ENCODE measurements at places on chromosomes 2 and 18. TPM values are rescaled to one million over a fixed set of nuclear protein-coding genes. Genes with fewer than 3 reads are reported as not detected.

Gene PLEK
- 0.77 TPM for total RNA-seq

Gene HTRA2
- 39.0 TPM for total RNA-seq

Gene SLC11A1
- total RNA-seq = not detected

Gene SIX3
- not detected for total RNA-seq

Gene ATP6V1C2
- total RNA-seq = not detected

Gene PMAIP1
- 141 TPM for total RNA-seq

Gene LRRC30
- total RNA-seq = not detected

- no peak for DNase-seq
Measured at GRCh38 chr2:126930970-126931590, 32.4 kb downstream of the TEX51 start.

DNA sequence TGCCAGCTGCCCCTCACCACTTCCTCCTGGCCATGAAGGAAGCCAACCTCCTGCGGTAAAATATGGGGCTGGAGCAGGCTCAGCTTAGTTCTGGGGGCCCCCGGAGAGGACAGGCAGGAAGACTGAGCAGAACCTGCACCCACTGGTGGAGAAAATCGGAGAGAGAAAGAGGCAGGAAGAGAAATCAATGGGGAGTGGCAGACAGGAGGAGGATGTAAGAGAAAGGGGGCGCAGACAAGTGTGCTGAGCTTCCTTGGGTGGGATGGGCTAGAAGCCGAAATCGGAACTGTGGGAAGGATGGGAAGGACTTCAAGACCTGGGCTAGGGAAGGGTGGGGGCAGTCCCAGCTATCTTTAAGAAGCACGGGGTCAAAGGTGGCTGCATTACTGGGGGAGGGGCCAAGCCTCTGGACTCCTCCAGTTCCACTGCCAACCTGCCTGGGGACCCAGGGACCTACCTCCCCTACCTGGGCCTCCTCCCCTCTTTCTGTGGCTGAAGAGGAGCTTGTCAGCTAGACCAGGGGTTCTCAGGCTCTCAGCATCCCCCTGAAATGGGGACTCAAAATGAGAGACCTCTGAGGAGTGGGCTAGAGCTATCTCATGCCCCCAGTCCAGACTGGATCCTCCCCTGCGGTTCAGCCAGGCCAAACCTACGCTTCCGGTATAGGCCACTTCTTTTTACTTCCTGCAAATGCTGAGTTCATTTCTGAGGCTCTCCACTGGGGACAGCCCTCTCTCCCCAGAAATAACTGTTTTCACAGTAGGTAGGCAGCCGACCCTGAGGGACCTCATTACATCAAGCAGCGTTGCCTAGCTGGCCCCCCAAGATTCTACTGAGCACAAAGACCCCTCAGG lies 33.6 kb upstream of the B3GNT7 start:
- peak; percentile 21 for DNase-seq

GRCh38 chr2:64635976-64636911 lies 17.5 kb downstream of the SERTAD2 start:
- DNase-seq = no peak

- no peak for DNase-seq
Measured at GRCh38 chr18:69387186-69387585, 13.5 kb upstream of the DOK6 start.

GRCh38 chr2:168593713-168594112 lies 137.6 kb downstream of the CERS6 start:
- no peak for DNase-seq

DNA sequence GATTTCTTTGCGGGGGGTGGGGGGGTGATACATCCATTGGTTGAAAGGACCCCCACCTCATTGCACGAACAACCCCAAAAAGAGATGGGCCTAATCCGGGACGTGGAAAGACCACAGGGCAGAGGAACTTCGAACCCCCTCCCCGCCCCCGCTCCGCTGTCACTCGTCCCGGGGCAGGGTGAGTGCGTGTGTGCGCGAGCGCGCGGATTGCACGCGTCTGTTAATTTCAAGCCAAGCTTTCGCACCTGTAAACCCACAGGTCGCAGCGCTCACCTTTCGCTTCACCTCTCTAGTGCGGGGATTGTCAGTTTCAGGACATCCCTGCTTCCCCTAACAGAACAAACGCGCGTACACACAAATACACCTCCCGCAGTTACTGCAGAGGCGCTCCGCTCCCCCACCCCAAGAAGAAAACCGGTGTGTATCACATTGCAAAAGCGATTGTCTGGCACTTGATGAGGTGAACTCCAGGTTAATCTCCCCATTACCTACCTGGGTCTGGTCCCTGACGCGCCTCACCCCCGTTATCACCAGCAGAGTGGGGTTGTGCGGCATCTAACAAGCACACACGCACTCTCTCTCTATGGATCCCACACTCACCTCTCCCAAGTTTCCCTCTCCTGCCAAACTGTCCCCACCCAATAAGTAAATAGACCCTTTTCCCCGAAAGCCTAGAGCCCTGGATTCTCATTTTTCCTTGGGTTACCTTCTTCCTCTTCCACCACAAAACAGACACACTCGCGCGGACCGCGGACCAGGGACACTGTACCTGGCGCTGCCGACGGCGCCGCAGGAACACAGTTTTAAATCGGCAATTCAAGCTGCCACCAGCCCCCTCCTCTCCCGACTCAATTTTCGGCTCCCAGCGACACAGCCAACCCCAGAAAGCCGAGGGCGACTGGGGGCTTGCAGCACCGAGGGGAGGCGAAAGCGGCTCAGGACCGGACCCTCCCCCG lies 1.0 kb downstream of the CYP26B1 start:
- DNase-seq = no peak

- peak; percentile 83 for DNase-seq
Measured at GRCh38 chr2:168346725-168347477, 99.5 kb upstream of the STK39 start.

DNA sequence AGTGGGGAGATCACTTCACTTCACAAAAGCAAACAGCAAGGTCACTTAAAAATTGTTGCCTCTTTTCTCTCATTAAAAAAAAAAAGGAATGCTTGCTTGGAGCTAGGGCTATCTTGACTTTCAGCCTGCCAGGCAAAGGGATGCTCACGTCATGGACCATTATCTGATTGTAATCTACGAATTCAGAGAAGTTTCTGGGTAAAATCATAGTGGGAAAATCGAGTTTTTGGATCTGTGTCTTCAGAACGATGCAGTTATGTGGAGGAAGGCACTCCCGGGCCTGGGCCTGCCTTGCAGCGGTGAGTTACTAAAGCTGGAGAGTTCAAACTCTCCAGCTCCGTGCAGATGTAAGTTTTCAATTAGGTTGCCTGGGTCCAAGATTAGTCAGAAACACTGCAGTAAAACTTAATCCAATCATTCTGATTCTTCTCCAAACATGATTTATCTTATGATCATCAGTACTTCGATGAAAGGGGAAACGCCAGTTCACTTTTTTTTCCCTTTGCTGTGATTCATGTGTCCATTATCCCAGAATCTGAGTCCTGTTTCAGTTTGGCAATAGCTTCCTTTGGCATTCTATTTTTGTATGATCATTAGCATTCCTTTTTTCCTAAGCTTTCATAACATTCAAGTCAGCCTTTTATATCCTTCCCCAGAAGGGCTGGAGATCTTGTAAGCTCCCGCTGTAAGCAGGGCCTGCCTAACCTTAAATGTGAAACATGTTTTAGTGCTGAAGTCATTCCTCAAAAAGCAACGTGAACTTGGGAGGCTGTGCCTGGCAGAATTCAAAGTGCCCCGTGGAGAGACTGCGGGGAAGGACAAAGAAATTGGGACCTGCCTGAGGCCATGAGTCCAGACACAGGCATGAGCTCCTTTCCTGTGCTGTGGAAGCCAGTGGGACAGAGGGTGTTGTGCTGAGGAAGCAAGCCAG lies 119.3 kb upstream of the TWIST2 start:
- no peak for DNase-seq

GRCh38 chr2:67836866-67837265 lies 225.9 kb downstream of the C1D start:
- DNase-seq = no peak

DNA sequence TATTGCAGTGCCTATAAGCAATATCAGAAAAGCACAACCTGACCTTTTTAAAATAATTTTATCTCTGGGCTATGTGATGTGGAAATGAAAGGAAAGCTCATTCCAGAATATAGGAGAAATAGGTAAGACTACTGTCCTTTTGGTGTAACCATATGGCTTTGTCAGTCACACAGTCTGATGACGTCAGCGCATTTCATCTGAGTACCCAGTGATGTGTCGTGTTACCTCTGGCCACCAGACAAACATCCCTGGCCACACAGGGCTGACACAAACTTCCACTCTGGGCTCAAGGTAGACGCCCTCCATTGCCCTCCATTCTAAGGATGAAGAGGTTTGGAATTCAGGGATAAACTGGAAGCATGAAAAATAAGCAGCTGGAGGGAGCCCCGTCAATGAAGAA lies 506.7 kb downstream of the CMPK2 start:
- no peak for DNase-seq

GRCh38 chr18:44826418-44827259 lies 146.0 kb downstream of the SETBP1 start:
- DNase-seq = no peak

GRCh38 chr2:18276583-18277075 lies 283.8 kb downstream of the RDH14 start:
- no peak for DNase-seq

- DNase-seq = no peak
Measured at GRCh38 chr2:108956375-108956774, 32.6 kb downstream of the EDAR start.

GRCh38 chr18:76275727-76276313 lies 219.2 kb downstream of the ZNF516 start:
- no peak for DNase-seq

- DNase-seq = no peak
Measured at GRCh38 chr2:237412988-237413776, 782 bp downstream of the COL6A3 start.

- no peak for DNase-seq
Measured at GRCh38 chr2:65537651-65538385, 105.4 kb upstream of the SPRED2 start.

GRCh38 chr2:163353551-163353950 lies 382.3 kb downstream of the FIGN start:
- DNase-seq = no peak

DNA sequence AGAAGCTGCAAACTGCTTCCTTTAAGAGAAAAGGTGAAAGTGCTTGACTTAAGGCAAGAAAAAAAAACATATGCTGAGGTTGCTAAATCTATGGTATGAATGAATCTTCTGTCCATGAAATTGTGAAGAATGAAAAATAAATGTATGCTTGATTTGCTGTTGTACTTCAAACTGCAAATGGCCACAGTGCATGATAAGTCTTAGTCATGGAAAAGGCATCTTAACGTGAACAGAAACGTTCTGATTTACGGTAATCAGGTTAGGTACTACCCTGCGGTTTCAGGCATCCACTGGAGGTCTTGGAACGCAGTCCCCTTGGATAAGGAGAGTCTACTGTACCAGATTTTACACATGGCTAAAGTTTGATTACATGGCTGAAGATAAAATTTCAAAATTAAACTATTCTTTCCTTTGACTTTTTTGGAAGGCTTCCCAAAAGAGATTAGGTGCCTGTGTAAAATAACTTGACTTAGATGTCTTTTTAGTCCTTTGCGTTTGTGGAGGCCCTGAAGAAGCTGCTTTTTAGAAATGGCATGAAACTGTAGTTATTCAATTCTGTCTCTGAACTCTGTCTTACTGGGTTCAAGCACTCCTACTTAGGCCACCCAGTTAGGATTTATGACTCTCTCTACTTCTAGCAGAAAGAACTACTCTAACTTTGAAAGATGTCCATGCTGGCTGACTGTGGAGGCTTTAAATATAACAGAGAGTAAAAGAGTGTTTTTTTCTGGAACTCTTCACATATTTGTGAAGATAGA lies 35.9 kb upstream of the SCN9A start:
- no peak for DNase-seq

GRCh38 chr2:191359133-191359532 lies 113.9 kb downstream of the MYO1B start:
- DNase-seq = no peak

DNA sequence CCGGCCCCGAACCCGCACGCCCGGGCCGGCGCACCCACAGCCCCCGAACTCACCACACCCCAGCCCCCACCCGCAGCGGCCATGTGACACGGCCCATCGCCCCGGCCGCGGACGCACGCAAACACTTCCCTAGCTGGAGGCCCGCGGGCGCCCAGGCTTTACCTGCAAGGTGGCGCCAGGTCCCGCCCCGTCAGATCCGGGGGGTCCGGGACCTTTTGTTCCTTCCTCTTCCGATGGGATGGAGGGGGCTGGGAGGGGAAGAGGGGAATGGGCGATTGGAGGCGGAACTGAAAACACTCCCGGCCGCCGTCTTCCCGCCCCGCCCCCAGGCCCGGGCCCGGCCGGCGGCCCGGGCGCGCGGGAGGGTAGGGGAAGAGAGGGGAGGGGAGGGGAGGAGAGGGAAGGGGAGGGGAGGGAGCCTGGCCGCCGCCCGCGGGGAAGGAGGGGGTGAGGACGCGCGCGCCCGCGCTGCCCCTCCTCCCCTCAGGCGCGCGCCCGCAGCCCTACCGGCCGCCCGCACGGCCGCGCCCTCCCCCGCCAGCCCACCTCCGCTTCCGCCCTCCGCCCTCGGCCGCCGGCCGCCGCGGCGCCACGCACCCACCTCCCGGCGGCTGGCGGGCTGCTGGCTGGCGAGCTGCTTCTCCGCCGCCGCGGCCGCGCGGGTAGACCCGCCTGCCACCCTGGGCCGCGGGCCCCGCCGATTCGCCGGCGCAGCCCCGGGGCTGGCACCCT lies at the start of gene SMAD2:
Gene SMAD2, minus strand, starts transcription at position 461 of the 732 bp plus-strand sequence. CDS start 33,903 bp downstream, outside the sequence.
- DNase-seq = peak; percentile 79

DNA sequence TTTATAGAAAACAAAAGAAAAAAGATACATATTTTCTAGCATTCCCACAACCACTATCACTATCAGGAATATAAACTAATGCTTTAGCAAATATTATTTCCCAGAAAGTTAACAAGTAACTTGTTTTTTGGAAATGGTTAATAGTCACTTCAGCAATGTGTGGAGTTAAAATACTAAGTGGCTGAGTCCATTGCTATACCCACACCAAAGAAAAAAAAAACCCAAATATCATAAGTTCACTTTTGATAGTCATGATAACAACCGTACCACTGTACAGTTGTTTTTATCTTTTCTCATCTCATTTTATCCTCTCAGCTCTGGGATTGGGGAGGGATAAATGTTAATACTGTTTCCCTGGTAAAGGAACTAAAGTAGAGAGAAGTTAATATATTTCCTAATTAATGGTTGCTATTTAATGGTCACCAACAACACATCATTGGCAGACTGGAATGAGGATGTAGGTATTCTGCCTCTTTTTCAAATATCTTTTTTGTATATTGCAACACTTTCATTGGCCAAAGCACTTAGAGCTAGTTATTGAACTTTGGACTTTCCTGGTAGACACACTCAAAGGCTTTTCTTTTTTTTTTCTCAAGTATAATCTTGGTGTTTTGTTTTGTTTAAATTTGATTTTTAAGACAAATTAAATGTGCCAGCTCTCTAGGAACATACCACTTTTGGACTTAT lies 18.4 kb upstream of the KANSL1L start:
- DNase-seq = no peak

- DNase-seq = no peak
Measured at GRCh38 chr2:240412211-240412861, 23.1 kb upstream of the GPC1 start.

DNA sequence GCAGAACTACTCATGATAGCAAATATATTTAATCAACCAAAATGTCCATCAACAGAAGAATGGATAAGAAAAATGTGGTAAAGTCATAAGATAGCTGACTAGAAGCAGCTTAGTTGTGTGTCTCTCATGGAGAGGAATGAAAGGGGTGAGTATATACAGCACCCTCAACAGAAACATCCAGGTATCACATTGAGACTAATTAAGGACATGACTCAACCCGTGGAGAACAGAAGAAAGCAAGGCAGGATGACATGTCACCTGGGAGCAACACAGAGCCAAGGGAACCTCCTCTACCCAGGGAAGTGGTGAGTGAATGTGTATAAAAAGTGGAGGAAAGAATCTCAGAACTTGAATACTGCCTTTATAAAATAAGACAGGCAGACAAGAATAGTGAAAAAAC lies 1695.0 kb upstream of the CELF4 start:
- DNase-seq = no peak

- no peak for DNase-seq
Measured at GRCh38 chr2:178309541-178309940, 115.2 kb downstream of the OSBPL6 start.
